ENCODE measurements at places on chromosomes 7 and 10.

DNA sequence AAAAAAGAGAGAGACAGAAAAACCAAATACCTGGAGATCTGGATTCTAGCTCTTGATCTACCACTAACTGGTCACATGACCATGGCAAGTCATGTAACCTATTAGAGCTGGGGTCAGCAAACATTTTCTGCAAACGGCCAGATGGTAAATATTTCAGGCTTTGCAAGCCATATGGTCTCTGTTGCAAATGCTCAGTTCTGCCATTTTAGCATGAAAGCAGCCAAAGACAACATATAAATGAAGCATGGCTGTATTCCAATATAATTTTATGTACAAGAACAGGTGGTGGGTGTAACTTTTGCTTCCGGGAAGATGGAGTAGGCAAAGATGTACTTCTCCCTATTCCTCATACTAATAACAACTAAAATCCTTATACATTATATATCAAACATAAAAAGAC lies 6.7 kb downstream of the FRA10AC1 start:
- no peak for DNase-seq

DNA sequence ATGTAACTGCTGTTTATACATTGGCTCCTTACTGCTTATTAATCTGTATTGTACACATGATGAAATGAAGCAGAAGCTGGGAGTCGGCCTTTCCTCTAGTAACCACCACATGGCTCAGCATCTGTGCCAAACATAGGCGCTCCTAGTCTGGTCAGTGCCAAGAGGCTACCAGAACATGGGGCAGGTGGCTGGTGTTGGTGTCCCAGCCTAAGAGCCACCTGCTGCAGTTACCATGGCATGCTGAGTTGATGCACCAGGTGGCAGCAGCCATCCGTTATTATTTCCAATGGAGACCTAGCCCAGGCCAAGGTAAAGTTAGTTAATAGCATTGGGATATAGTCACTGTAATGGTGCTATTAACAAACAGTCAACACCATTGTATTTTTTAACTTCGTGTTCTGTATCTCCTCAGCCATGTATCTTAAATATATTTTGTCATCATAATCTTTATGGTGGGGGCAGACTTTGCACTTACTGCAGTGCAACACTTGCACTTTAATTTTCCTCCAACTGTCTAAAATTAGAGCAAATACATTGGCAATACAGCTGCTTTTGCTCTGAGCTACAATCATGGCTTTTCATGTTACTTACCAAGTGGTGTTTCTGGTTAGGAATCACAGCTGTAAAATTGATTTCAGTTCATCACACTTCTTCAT lies 33.1 kb downstream of the HBP1 start:
- DNase-seq, result peak; percentile 50

DNA sequence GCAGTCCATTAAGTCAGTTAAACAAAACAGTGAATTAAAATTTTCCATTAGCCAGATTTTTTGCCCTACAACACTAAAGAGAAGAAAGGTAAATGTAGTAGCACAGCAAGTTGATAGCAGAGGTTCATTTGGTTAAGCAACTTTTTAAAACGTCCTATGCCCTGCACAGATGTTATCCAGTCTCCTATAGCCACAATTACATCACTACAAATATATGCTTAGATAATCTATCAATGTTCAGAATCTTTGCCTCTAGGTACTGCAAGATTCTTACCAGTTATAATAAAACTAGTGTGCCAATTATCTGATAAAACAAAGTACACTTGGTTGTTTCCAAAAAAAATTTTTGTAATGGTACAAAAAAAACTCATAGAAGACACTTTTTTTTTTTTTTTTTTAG lies 175.5 kb upstream of the MYO3A start:
- DNase-seq, result no peak

- DNase-seq, result no peak
Observed at GRCh38 chr7:20021831-20022230, 195.4 kb downstream of the MACC1 start.

- no peak for DNase-seq
Observed at GRCh38 chr10:110407301-110408170, 90.2 kb upstream of the DUSP5 start.

- no peak for DNase-seq
Observed at GRCh38 chr7:13946181-13946580, 43.3 kb downstream of the ETV1 start.

- no peak for DNase-seq
Observed at GRCh38 chr7:82325416-82325815, 118.2 kb downstream of the CACNA2D1 start.

GRCh38 chr7:91228927-91229558 lies 35.2 kb upstream of the FZD1 start:
- DNase-seq, result no peak

GRCh38 chr10:80079312-80079719 lies 851 bp downstream of the TMEM254 start:
- DNase-seq, result no peak

GRCh38 chr10:70442332-70442988 lies 979 bp upstream of the NODAL start:
- DNase-seq, result no peak

DNA sequence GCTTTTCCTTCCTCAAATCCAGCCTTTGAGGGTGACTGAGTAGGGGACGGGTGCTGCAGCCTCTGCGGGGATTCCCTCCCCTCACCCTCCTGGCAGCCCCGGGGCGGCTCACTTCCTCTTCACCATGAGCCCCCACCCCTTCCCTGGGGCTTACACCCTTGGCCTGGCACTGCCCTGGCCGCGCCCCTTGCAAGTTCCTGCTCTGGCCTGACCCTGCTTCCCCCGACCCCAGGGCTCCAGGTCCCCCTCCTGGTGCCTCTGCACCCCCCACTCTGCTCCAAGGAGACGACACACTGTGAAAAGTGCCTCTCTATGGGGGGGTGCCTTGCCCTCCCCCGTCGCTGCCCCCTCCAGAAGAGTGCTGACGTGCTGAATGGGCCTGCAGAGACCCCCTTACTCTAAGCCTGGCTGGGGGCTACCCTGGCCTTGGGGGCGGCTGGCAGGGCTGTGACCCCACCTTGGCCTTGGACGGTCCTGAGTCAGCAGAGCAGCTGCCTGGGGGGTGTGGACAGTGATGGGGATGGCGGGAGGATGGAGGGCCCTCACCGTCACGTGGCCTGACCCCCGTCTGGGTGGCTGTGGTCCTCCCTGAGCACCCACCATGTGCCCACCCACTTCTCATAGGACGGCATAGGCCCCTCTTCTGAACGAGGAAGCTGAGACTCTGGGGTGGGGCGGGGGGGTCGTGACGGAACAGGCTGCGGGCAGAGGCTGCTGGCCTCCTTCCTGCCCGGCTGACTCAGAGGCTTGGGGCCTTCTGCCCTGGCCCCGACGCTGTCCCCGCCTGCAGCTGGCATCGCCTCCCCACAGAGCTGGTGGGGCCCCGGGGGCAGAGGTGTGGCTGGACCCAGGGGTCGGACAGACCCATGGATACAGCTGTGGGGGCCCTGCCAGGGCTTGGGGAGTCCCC lies 9.8 kb downstream of the LFNG start:
- peak; percentile 51 for DNase-seq

DNA sequence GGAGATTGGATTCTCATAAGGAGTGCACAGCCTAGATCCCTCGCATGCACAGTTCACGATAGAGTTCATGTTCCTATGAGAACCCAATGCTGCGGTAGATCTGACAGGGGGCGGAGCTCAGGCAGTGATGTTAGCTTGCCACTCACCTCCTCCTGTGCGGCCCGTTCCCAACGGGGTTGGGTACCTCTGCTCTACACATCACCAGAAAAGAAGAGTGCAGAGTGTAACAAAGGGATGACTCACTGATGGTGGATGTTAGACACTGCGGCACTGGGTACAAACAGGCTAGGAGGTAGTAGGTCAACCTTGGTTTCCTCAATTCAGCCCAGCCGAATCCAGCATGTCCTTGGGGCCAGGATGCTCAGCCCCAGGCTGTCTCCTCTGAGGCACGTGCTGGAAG lies 66.8 kb upstream of the CHST15 start:
- no peak for DNase-seq
